ENCODE measurements at places on chromosomes 2 and 18.

GRCh38 chr18:12750076-12750714, 47.4 kb downstream of the PSMG2 start:
- DNase-seq = no peak

GRCh38 chr2:120825370-120826259, 89.9 kb downstream of the GLI2 start:
- DNase-seq = peak; percentile 48

GRCh38 chr18:59861963-59862819, 37.6 kb upstream of the PMAIP1 start:
- DNase-seq = no peak

DNA sequence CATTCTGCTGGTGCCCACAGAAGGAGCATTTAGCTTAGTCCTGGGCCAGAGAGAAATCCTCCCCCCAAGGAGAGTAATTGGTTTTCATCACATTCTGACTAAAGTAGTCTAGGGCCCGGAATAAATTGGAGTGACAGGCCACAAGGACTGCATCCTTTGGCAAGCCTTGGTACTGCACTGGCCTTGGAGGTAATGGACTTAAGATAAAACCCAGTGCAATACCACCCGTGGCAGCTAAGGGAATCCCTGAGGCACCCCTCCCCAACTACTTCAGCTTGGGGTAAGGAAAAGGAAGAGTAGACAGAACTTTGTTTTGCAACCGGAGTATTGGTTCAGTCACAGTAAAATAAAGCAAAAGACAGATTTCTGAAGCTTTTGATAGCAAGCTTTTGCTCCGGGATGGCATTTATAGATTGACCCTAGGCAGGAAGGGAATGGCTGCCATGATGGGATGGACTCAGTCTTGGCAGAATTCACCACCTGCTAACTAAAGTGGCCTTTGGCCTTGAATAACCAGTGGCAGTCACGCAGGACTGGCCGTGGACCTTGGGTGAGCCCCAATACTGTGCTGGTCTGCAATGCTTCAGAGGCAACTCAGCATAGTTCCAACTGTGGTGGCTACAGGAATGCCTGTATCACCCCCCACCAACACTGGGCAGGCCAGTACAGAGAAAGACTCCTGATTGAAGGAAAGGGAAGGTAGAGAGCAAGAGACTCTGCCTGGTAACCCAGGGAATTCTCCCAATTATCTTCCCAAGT, 14.1 kb downstream of the ORC4 start:
- DNase-seq = no peak

- DNase-seq = no peak
Observed at GRCh38 chr2:69154106-69154505, 141.1 kb downstream of the ANTXR1 start.

DNA sequence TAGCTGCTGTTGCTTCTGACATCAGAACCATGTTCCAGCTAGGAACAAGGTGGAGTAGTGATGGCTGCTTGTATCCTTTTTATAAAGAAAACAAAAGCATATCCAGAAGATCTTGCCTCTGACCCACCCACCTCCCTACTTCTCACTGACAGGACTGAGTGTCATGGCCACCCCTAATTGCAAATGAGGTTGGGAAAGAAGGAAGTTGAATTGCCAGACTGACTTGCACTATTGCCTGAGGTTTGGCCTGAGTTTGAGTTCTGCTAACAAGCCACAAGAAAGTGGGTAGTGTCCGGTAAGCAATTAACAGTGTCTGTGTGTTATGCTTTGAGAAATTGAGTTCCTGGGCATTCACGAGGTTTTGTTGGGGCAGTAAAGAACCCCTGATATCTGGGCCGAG, 22.8 kb downstream of the SGPP2 start:
- DNase-seq = no peak

DNA sequence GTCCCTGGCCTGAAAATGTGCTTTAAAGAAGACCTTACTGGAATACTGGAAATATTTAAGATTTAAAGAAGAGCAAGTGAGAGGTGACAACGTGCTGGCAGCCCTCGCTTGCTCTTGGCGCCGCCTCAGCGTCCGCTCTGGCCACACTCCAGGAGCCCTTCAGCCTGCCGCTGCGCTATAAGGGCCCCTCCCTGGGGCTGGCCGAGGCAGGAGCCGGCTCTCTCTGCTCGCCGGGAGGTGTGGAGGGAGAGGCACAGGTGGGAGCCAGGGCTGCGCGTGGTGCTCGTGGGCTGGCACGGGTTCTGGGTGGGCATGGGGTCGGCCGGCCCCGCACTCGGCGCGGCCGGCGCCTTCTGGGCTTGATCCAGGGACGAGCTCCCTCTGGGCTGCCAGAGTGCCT, 2.9 kb upstream of the COQ10B start:
- no peak for DNase-seq

DNA sequence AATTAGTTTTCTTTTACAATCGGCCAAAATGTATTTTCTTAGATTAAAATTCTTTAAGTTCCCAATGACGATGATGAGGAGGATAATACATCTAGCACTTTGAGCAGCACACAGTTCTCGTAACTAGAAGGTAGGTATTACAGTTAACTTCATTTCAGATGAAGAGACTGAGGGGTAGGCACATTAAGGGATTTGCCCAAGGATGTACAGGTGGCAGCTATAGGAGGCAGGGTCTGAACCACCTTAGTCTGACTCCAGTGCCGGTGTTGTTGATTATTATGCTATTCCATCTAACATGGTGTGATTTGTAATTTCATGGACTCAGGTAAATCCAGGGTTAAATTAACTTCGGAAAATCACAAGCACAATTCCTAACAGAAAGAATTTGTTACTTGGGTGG, 1.1 kb downstream of the CD28 start:
- no peak for DNase-seq

GRCh38 chr2:171688129-171688465, 828 bp downstream of the DYNC1I2 start:
- DNase-seq = peak; percentile 37

GRCh38 chr2:19654310-19655090, 247.3 kb downstream of the TTC32 start:
- DNase-seq = no peak

DNA sequence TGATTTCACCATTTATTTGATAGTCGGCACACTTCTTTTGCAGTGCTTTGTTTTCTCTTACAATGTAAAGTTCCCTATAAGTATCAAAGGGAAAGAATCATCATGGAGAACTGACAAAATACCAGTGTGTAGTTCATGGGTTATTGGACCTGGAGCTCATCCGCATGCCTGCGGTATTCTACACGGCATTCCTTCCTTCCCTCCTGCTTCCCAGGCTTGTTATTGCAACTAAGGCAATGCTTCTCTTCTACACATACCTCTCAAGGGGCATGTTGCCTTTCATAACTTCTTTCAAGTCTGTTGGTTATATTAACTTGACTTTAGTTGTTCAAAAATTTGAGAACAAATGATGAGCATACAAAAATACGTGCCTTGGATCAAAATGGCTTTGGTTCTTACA, 24.3 kb upstream of the FAP start:
- DNase-seq = no peak

GRCh38 chr2:12119841-12120240, 373.4 kb downstream of the LPIN1 start:
- peak; percentile 60 for DNase-seq

GRCh38 chr2:197211881-197212342, 98.7 kb downstream of the ANKRD44 start:
- DNase-seq = no peak

DNA sequence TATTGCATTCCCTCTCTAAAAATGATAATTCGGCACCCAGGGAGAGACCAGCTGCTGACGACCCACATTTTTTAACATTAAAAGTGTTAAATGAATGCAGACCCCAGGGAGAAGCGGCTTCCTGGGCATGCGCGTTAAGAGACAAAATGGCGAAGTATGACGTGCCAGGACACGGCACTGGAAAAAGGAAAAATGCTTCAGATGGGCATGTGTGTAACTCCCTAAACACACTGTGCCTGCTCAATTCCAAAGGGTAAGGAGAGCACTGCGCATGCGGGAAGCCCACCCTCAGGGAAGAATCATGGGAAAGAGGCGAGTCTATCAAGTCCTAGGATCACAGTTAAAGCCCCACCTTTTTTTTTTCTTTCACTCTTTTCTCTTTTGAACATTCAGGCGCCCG, 58.1 kb downstream of the CYP26B1 start:
- no peak for DNase-seq
